Stimulated activated CD4-positive, alpha-beta T cell treated with anti-CD3 and anti-CD28 coated beads, Interleukin-2, amount 100 ng/mL, for 4 hours (primary cell): ENCODE measurements at places on chromosomes 16 and 17.

GRCh38 chr16:18950469-18951185 is 24.4 kb upstream of the SMG1 start:
- no peak for DNase-seq

DNA sequence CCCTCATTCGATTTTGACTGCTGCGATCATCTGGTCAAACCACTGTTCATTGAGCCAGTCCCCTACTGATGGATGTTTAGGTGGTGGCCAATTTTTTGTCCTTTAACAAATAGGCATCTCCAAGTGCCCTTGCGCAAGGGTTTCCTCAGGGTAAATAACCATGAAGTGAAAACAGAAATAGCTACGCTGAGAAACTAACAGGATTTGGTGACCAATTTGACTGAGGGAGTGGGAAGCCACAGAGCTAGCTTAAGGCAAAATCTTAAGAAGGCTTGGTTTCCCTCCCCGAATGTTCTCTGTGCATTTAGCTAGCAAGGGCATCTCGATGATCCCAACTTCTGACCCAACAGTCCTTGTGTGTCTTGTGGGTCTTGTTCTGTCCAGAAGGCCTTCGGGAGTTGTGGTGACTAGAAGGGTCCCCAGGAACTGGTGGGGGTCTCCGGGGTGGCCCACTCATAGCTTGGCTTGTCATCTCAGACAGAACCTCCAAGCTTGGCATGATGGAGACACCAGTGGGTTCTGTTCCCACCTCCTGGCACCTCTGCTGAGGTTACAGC is 117.2 kb downstream of the SOCS1 start:
- DNase-seq: no peak

DNA sequence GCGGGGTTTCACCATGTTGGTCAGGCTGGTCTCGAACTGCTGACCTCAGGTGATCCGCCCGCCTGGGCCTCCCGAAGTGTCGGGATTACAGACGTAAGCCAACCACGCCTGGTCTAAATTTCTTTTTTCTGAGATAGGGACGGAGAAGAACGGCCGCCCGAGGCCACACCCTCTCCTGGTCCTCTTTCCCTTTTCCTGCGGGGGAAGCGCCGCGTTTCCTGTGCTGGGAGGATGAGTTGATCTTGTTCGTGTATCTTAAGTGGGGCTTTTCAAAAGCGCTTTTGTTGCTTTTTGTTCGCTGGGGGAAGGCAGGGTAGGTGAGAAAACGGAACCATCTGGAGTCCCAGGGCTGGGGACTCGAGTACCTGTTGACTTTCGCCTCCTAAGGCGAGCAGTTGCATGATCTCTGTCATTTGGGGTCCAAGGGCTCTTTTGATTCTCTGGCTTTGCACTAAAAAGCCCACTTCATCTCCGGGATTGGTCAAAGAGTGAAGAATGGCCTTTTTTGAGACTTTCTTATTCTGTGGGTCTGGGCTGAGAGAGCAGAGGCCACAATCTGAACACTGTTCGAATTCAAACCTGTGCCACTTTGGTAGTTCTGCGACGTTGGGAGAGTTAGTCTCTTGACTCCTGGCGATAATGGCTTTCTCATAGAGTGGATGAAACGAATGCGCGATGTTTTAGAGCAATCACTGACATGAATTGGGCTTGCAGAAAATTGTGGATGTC is 1.3 kb downstream of the FUS start:
- DNase-seq: no peak

- DNase-seq: no peak
Observed at GRCh38 chr17:78793415-78793814, 11.3 kb upstream of the CYTH1 start.

DNA sequence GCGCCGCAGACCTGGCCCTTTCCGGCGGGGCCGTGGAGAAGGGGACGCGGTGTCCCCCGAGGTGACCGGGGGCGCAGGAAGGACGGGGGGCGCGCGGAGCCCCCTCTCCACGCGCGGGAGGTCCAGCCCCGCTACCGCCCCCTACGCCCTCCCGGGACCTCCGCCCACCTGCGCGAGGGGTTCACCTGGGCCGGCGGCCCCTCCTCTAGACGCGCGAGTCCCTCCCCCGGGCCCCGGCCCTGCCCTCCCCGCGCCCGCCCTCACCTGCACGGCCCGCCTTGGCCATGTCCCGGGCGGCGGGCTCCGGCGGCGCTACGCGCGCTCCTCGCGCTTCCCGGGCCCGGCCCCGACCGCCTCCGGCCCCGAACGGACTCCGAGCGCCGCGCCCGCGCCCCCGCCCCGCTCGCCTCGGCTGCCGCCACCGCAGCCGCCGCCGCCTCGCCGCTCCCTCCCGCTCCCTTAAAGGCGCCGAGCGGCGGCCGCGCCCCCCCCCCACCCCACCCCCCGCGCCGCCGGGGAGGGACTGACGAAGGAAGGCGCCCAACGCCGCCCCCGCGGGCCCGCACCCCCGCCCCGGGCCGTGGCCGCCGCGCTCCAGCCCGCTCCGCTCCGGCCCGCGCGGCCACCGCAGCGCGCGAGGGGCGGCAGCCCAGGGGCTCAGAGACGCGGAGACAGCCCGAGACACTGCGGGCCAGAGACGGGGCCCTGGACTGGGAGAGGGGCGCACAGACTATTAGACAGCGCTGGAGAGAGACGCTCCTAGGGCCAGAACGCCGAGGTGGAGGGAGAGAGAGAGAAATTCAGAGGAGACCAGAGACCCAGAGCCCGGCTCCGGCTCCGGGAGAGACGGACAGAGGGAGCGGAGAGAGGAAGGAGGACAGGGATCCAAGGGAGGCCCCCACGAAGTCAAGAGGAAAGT is at the start of gene PITPNM3:
Gene PITPNM3, minus strand, starts transcription at position 435 of the 919 bp plus-strand sequence. Its CDS starts 149 bp downstream, at position 286.
- no peak for DNase-seq

GRCh38 chr17:12310811-12311210 is 290.1 kb downstream of the MAP2K4 start:
- no peak for DNase-seq

GRCh38 chr16:72291531-72291981 is 119.6 kb upstream of the PMFBP1 start:
- no peak for DNase-seq

DNA sequence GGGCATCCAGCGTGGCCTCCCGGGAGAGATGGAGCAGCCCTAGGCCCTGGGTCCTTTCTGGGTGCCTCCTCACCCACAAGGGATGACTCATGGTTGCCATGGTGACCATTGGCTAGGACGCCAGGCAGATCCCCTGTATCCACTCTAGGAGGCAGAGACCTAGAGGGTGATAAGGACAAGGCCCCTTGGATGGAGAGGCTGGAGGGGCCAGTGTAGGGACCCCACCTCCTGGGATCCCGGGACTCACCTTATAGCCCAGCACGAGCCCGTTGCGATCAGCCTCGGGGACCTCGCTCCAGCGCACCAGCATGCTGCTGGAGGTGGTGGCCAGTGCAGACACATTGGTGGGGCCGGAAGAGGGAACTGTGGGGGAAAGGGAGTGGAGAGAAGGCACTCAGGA is 82.2 kb upstream of the CDC42EP4 start:
- no peak for DNase-seq
